ENCODE measurements at places on chromosomes 1 and 21. TPM values are rescaled to one million over a fixed set of nuclear protein-coding genes. Genes with fewer than 3 reads are reported as not detected.
A peak's percentile ranks its signal among the peaks of the same experiment; 100 is the strongest.

- DNase-seq, result peak; percentile 82
Observed at GRCh38 chr1:6438047-6438525, 13.5 kb downstream of the ESPN start.

DNA sequence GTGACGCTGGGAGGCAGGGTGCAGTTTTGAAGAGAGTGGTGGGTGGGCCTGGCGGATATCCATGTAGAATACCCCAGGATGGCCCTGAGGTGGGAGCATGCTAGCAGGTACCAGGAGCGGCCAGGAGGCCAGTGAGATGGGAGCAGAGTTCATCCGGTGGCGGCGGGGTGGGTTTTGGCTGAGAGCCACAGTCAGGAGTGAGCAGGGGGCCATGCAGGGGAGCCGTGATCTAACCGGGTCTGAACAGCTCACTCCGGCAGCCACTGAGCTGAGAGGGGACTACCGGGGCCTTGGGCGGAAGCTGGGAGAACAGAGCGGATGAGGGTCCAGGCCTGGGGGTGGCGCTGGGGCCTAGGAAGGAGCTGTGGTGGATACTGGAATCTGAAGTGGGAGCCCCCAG is 47.6 kb upstream of the LRP8 start:
- DNase-seq, result peak; percentile 62

- DNase-seq, result no peak
Observed at GRCh38 chr1:9416506-9416905, 122.8 kb upstream of the SLC25A33 start.

Gene SHISAL2A
- polyA plus RNA-seq, result 0.20 TPM

GRCh38 chr1:201954263-201955008 is 867 bp upstream of the TIMM17A start:
- DNase-seq, result no peak

DNA sequence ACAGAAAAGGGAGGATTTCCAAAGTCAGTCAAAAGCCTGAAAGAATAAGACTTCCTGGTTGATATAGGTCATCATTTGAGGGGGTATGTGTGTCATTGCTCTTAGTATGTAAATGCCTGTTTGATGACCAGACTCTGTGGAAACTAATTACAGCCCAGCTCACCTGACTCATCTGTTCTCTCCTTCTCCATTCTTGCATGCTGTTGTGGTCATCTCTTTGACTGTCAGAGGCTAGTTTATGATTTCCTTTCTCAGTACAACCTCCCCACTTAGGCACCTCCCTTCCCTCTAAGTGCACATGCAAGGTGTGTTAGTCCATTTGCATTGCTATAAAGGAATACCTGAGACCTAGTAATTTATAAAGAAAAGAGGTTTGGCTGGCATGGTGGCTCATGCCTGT is 2.4 kb upstream of the C1orf116 start:
- no peak for DNase-seq

- DNase-seq, result no peak
Observed at GRCh38 chr1:24483441-24483840, 19.2 kb upstream of the RCAN3 start.

GRCh38 chr1:162561616-162562469 is at the start of gene UAP1:
Gene UAP1, plus strand, starts transcription at chr1:162561722. Its CDS starts 4,347 bp downstream, at chr1:162566069.
- DNase-seq, result no peak

- no peak for DNase-seq
Observed at GRCh38 chr21:26142363-26142762, 28.2 kb downstream of the APP start.

All from stomach (tissue), 19 donors.